HS-5 (cell line): ENCODE measurements at places on chromosomes 5 and 9.
A peak's percentile ranks its signal among the peaks of the same experiment; 100 is the strongest.

- DNase-seq, result peak; percentile 11
These were observed 36.1 kb downstream of the MRPL36 start for GRCh38 chr5:1763548-1763911.

GRCh38 chr9:22863736-22864135 lies 417.1 kb downstream of the DMRTA1 start:
- no peak for DNase-seq

DNA sequence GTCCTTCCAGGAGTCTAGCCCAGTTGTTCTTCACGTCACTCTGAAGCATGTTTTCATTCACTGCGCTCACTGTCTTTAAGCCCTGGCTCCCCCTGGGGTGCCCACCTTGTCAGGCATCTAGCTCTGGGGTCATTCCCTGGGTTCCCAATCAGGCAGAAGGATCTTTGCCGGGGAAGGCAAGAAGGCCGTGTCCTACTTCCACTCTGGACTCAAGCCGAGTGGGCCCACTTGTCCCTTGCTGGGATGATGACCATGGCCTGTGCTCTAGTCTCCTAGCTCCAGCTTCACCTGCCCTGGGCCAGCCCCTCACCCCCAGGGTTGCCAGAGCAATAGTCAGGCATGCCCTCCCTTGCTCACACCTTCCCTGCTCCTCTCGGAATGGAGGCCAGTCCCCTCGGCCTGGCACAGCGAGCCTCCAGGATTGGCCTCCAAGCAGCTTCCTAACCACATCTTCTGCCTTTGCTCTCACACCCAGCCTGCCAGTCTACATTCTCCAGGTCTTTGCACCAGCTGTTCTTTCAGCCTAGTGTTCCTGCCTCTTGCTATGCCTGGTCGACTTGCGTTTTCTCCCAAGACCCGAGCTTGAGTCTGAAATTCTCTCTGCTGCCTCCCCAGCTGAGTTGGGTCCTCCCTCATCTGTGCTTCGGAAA lies 32.2 kb upstream of the PSD2 start:
- no peak for DNase-seq

DNA sequence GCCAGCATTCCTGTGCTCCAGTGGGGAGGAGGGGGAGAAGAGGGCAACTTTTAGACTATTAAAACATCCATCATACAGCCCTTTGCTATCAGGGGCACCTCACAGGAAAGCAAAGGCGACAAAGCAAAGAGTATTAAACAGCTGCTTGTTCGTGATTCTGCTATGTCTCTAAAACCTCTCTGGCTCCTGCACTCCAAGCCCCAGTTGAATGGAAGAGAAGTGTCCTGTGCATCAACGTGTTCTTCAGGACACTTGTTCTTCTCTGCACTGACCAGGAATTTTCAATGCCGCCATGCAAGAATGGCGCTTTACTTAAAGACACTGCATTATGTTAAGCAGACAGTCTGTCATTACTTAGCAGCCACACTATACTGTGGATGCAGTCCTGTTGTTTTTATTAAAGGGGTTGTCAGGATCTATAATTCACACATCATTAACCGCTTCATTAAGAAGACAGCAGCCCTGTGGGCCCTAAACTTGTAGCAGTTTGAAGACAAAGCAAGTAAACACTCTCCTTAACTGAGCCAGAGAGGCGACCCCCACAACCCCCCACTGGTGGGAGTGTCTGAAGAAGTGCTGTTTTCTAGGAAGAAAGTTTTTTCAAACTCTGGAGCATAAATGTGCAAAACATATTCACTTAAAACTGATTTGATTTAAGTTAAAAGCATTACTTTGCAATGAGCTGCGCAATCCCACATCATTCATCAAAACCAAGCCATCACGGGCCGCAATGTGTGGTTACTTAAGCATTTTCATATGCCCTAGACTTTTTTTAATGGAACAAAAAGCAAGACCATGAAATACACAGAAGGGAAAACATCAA lies 164.5 kb downstream of the ZNF608 start:
- DNase-seq, result no peak

DNA sequence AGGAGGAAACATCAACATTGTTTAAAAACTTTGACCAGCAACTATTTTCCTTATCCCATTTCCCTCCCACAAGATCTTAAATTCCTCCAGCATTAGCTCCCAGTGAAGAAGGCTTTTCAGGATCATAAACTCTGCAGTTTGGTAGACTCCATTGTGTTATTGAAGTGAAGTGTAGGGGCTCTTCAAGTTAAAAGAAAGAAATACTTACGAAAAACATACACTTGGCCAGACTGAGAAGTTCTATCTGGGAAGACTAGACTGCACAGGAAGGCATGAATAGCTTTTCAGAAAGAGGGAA lies 22.3 kb downstream of the LIFR start:
- DNase-seq, result no peak
